ENCODE measurements at places on chromosomes 16 and 17.

DNA sequence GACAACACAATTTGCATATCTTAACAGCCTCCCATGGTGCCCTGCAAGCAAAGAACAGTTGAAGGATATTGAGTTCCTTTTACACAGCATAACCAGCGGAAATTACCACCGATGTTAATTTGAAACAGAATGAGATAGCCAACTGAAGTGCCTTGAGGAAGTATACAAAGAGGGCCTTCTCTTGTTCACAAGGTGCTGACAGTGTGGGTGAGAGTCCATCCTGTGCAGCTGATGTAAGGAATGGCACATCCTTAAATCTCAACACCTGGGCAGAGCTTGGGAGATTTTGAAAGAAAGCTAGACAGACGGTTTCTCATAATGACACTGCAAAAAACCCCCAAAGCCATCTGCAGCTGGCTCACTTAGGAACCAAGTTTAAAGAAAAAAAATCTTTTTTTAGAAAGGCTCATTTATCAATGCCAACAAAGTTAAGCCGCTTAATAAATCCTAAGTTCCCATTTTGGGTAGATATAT, 818.6 kb downstream of the KCNJ2 start:
- no peak for DNase-seq

DNA sequence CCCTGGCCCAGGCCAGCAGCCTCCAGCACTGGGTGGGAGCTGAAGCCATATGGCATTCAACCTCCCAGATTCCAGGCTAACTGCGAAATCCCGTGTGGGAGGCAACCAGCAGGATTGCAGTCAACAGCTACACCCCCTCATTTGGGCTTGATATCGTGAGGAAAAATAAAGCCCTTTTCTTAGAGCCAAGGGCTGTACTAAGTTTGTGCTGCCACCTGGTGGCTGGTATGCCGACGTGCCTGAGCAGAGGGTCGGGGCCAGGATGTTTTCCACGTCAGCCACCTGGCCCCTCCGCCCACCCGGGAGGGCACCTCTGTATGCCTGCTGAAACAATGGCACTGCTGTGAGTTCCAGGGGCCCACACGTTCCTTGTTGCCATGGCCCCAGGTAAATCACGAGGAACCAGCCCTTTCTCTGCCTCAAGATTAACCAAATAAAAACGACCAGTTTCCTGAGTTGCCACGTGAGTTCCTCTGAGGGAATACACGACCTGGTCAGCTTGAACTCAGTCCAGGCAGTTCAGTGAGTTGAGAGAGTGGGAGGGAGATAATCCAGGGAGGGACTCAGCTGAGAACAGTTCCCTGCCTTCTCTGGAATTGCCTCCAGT, 9.0 kb downstream of the TMEM98 start:
- DNase-seq = peak; percentile 40

DNA sequence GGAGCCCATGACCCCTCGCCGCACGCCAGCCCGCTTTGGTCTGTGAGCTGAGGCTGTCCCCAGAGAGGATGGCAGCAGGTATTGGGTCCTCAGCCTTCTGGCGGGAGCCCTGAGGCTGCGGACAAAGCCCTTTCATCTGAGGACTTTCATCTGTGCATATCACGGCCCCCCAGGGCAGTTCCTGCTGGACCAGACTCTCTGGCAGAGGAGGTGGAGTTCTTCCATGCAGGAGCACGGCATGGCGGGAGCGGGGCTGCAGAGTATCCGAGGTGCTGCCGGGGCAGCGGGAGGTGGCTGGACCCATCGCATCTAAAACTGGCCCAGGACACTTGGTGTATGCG, 18.8 kb downstream of the DHX38 start:
- no peak for DNase-seq

DNA sequence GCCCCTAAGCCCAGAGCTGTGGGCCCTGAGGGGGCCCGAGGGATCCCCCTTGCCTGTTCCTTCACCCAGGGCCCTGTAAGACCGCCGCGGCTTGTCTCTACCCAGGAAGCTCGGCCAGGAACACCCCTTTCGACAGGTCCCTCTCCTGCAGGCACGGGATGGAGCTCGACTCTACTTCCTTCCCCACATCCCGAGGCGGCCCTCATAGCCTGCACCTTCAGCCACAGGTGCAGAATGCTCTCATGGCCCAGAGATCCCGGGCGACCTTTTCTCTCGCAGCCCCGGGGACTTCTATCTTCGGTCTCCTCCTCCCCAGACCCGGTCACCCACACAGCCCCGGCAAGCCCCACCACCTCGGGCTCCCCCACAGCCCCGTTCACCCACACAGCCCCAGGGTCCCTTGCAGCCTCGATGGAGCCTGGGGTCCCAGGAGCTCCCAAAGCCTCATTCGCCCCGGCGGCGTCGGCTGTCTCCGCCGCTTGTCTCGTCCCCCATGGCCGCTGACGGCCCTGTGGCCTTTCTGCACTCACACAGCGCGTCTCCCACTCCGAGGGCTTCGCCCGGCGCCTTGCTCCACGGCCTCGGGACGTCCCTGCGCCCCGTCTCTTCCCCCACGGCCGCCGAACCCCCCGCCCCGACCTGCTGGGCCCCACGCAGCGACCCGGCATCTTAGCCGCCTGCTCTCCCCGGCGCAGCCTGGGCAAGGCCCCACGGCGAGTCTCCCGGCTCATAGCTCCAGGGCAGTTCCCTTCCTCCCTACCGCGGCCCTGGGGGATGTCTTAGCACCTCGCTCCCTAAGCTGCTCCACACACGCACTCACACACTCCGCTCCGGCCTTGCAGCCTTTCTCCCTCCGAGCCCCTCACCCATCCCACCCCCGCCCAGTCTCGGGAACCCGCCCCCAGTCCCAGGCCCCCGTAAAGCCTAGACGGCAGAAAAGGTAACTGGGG, 650 bp downstream of the KIAA0753 start:
- DNase-seq = no peak

DNA sequence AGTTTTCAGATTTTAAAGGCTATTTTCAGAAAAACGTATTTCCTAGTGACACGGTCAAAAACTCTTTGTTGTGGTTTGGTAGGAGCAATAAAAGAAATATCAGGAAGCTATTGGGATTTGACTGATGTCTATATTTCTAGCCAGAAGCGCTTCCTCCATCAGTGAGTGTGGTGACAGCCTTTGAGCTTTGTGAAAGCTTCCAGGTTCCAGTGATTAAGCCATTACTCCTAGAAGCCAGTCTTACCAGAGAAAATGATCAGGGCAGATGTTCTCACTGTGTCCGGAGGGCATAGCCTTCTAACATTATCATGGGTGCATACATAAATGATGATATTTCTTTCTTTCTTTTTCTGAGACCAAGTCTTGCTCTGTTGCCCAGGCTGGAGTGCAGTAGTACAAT, 39.6 kb downstream of the MAP2K6 start:
- DNase-seq = no peak

GRCh38 chr16:4209666-4210065, 32.2 kb downstream of the SRL start:
- DNase-seq = no peak

GRCh38 chr17:51305182-51305581, 44.8 kb downstream of the UTP18 start:
- no peak for DNase-seq

DNA sequence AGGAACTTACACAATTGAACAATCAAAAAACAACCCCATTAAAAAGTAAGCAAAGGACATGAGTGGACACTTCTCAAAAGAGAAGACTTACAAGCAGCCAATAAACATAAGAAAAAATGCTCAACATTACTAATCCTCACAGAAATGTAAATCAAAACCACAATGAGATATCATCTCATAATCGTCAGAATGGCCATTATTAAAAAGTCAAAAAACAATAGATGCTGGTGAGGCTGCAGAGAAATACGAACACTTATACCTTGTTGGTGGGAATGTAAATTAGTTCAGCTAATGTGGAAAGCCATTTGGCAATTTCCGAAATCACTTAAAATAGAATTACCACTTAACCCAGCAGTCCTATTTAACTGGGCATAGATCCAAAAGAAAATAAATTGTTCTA, 301.9 kb upstream of the KCNJ16 start:
- no peak for DNase-seq

- DNase-seq = no peak
Observed at GRCh38 chr17:45672301-45672700, 111.8 kb upstream of the CRHR1 start.
